GM23248 (cell line): ENCODE measurements at places on chromosomes 1 and 21. TPM values are rescaled to one million over a fixed set of nuclear protein-coding genes. Genes with fewer than 3 reads are reported as not detected.

CHI3L1 gene
- 0.22 and 0.63 TPM in 2 replicates for total RNA-seq

DNA sequence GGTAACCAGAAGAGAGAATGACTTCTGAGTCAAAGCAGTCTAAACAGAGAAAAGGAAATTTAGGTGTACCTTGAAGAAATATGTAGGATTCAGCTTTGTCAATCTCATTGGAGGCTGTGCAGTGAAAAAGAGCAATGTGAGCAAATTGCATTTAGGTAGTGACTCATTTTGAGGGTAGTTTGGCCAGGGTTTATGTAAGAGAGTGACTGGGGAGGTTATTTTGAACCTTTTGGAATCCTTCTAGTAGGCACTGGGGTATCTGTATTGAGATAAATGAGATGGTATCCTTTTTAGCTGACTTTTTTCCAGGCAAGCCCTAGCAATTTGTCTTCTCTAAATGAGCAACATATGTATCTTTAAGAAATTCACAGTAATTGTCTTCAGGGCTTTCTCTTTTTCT, 95.9 kb downstream of the DISP1 start:
- peak; percentile 78 for DNase-seq

DCAF6 gene
- 56.0 and 63.4 TPM in 2 replicates for total RNA-seq

DNA sequence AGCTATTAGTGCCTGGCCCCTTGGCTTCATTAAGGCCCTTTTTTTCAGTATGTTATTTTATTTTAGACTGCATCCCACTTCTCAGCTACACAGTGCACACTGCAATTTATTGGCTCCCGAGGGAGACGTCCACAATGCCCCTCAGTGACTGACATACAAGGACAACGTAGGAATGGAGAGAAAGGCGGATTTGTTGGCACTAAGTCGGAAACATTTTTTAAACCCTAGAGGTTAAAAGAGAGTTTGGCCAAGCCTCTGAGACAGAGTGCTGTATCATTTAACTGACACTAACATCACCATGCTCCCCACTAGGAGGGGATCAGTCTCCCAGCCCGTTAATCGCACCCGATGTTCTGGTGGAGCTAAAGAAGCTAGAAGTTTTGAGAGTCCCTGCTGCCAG, 45.7 kb upstream of the FOXD3 start:
- DNase-seq = no peak

FCRL2 gene
- total RNA-seq = not detected in 2 replicates

DNA sequence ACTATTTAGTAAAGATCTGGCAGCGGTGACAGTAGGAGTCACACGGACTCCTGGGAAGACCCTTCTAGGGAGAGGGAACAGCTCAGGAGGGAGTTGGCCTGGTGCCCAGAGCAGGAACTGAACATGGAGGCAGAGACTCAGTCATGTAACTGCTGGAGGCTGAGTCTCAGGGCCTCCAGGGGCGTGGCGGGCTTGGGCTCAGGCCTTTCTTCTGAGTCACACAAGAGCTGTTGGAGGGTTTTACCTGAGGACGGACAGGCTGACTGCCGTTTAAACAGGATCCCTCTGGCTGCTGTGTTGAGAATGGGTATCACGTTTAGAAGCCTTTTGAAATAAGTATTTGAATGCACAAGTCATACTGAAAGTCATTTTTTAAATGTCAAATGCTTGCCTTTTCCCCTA, 7.2 kb upstream of the ETS2 start:
- DNase-seq = no peak

DNA sequence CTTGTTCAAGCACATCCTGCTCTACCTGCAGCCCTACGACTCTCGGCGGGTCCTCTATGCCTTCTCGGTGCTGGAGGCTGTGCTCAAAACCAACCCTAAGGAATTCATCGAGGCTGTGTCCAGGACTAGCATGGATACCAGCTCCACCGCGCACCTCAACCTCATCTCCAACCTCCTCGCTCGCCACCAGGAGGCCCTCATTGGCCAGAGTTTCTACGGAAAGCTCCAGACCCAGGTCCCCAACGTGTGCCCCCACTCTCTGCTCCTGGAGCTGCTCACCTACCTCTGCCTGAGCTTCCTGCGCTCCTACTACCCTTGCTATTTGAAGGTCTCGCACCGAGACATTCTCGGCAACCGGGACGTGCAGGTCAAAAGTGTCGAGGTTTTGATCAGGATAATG, 74.3 kb upstream of the MORC3 start:
- no peak for DNase-seq

DNA sequence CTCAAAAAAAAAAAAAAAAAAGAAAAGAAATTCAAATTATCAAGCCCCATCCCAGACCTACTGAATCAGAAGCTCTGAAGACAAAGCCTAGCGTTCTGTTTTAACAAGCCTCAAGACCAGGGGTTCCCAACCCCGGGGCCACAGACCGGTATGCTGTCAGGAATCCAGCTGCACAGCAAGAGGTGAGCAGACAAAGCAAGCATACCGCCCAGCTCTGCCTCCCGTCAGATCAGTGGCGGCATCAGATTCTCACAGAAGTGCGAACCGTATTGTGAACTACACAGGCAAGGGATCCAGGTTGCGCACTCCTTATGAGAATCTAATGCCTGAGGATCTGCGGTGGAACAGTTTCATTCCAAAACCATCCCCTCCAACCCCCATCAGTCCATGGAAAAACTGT, 57.8 kb upstream of the RASAL2 start:
- no peak for DNase-seq

TEX38 gene
- not detected in 2 replicates for total RNA-seq

DNA sequence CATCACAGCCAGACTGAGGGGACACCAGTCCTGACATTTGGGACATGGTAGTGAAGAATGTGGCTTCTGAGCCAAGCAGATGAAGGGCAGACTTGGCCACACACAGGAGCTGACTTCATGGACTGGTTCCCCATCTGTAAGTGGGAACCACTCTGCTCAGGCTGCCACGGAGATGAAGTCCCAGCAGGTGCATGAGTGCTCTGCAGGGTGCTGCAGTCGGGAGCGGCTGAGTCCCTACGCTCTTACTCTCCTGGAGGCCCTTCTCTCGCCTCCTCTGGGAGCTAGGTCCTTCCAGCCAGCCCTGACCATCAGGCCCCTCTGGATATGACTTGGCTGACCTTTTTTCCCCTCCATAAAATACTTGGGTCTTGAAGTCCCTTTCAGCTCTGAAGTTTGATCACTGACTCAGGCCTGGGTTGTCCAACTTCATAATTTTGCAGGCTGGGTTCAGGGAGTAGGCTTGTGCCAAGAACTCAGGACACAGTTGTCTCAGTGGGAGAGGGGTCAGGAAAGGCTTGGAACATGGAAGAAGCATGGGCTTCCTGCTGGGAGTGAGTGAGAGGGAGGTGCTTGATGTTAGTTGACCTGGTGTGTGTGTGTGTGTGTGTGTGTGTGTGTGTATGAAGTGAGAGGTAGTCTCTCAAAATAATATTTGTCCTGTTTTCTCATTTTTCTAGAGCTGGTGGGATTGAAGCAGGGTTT, 21.0 kb upstream of the EPS8L3 start:
- DNase-seq = no peak

DNA sequence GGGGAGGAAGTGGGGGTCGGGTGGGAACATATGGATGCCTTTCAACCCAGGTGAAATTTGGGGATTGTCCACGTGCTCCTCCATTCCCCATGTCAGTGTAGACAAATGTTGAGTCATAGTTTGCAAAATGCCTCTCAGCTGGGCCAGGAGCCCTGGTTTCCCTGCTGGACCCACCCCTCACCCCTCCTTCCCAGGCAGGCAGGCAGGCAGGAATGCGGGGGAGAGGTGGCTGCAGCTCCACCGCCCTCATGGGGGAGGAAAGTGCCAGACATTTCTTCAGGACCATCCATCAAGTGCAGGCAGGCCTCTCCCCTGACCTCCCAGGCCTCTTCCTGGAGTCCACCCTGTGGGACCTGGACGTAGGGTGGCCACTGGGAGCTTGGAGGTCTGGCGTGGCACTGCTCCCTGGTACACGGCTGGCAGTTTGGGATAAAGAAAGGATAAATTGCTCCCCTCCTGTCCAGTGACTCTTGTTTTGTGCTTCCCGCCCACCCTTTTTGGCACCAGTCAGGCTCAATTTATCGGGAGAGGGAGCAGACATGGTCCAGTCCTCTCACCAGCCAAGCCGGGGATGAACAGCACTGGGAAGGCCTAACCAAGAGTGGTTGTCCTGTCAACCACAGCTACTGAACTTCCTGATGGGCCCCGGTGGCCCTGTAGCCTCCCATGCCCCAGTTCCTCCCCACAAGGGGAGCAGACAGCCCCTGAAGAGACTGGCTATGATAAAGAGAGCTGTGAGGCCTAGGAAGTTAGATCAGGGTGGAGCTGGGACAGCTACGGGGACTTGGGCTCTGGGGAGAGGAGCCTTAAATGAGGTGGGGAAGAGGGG, 18.9 kb downstream of the NPR1 start:
- peak; percentile 51 for DNase-seq

PRAMEF25 gene
- total RNA-seq = not detected in 2 replicates

EPHB2 gene
- total RNA-seq = 5.1 and 9.0 TPM in 2 replicates

DNA sequence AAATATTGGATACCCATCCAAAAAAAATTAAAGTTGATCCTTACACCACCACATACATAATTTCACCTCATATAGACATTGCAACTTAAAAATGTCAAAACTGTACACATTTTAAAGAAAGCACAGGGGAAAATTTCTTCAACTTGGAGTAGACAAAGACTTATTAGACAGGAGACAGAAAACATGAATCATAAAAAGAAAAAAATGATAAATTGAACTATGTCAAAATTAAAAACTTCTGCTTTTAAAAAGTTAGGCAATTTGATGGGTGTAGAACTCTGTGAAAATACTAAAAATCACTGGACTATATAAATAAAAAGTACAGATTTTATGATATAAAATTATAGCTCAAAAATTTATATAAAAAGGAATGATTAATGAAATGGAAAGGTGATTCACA, 4.4 kb upstream of the OR10K1 start:
- DNase-seq = no peak
